Hypothalamus (tissue), 51 donors: ENCODE measurements at places on chromosomes 13 and 19.

- no peak for DNase-seq
Measured at GRCh38 chr19:42487032-42487797, 41.1 kb downstream of the CEACAM1 start.

- no peak for DNase-seq
Measured at GRCh38 chr19:16159655-16160054, 13.7 kb downstream of the CIB3 start.

- DNase-seq, result no peak
Measured at GRCh38 chr13:24122569-24122968, 38.0 kb upstream of the SPATA13 start.

DNA sequence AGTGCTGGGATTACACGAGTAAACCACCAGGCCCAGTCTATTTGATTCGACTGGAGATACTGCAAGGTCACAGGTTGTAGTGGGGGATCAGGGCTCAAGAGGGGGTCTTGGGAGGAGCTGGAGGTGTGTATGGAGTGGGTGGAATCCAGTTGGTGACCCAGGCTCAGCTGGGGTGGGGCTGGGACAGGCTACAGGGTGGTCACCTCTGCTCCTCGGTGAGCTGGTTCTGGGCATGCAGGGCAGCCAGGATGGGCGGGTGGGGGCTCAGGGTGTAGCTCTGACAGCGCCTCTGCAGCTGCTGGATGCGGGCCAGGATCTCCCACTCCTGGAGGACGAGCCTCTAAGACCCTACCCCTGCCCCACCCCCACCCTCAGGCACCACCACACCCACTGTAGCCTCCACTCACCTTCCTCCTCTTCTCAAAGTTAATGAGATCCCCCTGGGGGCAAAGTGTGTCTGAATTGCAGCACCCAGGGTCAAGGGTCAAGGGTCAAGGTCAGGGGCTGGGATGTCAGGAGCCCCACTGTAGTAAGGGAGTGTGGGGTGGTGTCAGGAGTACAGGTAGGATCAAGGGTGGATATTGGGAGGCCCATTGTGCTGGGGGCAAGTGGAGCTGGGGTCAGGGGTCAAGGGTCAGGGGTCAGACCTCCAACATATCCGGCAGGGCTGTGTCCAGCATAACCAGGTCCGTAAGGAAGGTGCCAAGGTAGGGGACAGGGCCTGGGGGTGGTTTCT, 17.1 kb downstream of the RGL3 start:
- DNase-seq, result no peak

DNA sequence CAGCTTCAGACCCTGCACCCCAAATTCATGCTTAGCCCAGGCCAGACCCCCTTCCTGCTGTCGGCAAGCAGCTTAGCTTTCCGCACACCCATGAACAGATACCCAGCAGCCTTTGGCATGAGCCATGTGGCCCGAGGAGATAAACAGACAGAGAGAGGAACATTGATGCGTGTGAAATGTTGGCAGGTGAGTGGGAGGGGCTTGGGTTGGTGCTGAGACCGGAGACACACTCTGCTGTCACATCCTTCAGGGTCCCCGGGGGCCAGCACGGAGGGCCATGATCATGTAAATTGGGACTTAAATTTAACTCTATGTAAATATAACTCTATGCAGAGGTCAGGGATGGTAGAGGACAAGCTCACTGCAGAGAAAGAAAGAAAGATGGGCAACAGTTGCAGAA, 1.5 kb downstream of the CD22 start:
- DNase-seq, result no peak

DNA sequence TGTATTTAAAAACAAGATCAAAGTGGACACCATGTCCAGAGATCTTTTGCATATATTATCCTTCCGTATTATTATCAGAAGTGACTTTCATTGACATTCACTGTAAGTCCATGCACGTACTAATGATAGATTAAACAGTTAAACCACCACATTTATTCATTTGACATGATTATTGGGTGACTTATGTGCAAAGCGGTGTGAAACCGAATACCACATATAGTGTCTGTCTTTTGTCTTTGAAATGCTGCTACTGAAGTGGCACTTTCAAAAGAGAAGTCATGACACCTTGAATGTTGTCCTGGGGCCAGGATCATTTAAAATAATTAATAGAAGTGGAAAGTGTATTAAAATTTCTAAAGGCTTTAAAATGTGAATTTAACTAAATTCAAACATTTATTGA, 100.1 kb downstream of the ERCC5 start:
- DNase-seq, result no peak

- DNase-seq, result no peak
Measured at GRCh38 chr13:110627351-110627750, 12.0 kb downstream of the NAXD start.

DNA sequence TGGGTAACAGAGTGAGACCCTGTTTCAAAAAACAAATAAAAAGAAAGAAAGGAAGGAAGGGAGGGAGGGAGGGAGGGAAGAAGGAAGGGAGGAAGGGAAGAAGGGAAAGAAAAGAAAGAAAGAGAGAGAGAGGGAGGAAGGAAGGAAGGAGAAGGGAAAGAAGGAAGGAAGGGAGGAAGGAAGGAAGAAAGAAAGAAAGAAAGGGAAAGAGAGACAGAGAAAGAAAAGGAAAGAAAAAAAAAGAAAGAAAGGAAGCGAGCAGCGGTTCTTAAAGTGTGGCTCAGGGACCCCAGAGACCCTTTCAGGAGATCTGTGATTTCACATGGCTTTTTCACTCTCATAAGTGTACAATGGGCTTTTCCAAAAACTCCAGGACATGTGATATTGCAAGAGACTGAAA, 9.9 kb upstream of the CADM4 start:
- no peak for DNase-seq

- DNase-seq, result no peak
Measured at GRCh38 chr19:14300303-14300702, 80.9 kb upstream of the ADGRE5 start.

DNA sequence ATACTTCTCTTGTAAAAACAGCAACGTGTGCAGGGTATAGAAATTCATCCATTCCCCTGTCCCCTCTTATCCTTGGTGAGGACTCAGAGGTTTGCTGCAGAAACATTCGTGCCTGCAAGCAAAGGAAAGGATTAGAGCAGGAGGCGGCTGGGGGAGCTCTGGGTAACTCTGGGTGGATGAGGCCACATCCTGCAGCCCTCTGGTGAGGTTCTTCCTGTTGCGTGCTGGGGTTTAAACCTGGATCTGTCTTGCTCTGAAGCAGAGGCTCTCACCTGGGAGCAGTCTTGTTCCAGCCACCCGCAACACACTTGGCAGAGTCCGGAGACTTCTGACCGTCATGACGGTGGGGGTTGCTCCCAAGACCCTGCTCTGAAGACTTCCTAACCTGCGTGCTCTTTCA, 69.2 kb downstream of the ATP11A start:
- DNase-seq, result no peak
